Amygdala (tissue), 56 donors: ENCODE measurements at places on chromosomes 7 and 10.

- DNase-seq, result no peak
Observed at GRCh38 chr7:26397796-26398426, 106.2 kb downstream of the SNX10 start.

- DNase-seq, result no peak
Observed at GRCh38 chr10:27741173-27742091, 4.2 kb downstream of the MKX start.

DNA sequence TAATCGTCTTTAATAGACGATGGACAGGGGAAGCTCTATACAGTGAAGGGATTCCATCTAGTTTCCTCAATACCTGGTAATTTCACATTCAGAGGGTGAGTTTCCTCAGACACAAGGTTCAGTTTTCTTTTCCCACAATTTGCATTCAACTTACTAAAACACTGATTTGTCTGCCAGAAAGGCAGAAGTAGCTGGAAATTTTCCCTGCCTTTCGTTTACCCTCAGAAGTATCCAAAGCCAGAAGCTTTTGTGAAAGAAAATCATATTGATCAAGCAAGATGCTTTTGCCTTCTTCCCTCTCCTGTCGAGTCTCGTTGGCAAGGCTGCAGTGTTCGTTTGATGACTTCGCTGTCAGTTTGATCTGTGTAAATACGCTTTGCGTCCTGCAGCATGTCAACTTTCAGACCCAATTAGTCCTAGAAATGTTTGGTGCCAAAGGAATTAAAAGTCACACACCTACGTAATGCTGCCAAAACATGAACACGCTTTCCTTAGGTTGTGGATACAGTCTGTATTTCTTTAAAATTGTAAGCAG lies 631.9 kb upstream of the FOXK1 start:
- no peak for DNase-seq

- DNase-seq, result no peak
Observed at GRCh38 chr7:21704359-21704758, 161.5 kb downstream of the DNAH11 start.

GRCh38 chr10:133261726-133262325 lies 14.8 kb downstream of the ADAM8 start:
- peak; percentile 40 for DNase-seq

GRCh38 chr10:62632071-62632809 lies 172.3 kb upstream of the ADO start:
- DNase-seq, result no peak

DNA sequence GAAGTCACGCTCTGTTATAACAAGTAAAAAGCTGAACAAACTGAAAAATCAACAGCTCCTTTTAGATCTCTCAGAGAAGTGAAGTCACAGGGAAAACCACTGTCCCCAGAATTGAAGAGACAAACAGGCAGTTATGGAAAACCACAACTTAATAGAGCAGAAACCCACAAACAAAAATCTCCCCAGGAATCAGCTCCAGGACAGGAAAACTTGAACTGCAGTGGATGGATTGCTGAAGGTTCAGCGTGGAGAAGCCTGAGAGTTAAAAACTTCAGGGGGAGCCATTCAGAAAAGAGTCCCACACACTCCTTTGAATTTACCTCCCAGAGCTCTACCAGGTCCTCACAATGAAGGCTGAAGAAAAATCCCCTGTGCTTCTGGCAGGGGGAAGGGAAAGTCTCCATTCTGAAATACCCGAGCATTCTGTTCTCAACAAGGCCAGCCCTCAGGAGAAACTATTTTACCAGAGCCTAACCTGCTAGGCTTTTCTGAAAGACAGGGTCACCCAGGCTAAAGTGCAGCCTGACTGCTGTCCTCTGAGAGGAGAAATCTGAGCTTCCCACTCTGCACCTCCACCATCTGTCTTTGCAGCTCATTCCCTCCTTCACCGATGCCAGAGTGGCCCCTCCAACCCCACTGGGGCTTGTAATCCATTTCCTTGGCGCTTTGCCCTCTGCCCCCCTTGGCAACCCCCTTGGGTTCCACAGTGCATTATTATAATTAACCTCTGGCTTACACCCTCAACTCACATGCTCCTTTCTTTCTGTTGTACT lies 65.0 kb upstream of the CCNY start:
- no peak for DNase-seq

DNA sequence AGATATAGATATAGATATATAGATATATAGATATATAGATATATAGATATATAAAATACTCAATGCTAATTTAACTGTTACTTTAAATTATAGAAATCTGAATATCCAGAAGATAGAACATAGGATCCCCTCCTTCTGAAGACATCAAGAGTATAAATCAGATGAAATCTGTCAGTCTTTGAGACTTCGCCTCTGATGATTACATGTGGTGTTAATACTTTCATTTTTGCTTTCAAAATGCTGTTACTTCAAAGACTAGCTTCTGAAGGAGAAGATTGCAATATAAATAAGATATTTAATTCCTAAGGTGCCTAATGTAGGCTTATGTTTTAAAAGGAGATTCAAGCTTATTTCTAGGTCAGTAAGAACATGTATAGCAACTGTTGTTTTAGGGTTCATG lies 180.4 kb downstream of the TSPAN12 start:
- DNase-seq, result no peak

GRCh38 chr10:91164520-91165065 lies 55.9 kb upstream of the PCGF5 start:
- no peak for DNase-seq

GRCh38 chr10:86159797-86160196 lies 206.8 kb downstream of the GRID1 start:
- DNase-seq, result no peak
